ENCODE measurements at places on chromosomes 3 and 15.

DNA sequence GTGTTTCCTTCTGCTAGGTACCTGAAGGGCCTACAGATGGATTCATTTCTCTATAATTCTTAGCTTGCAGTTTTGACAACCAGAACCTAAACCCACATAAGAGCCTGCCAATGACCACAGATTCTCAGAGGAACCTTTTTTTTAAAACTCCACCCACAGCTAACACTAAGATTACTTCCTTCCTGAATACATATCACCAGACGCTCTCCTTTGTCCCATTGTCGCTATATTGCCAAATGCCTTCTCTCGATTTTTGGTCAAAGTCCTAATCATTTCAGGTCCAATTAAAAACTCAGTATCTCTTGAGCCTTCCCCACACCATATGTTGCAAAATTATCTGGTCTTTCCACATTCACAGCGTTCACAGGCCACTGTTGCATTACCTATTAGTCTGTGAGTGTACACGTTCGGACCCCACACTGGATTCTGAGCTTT lies 12.4 kb downstream of the ZNF710 start:
- DNase-seq, result no peak

DNA sequence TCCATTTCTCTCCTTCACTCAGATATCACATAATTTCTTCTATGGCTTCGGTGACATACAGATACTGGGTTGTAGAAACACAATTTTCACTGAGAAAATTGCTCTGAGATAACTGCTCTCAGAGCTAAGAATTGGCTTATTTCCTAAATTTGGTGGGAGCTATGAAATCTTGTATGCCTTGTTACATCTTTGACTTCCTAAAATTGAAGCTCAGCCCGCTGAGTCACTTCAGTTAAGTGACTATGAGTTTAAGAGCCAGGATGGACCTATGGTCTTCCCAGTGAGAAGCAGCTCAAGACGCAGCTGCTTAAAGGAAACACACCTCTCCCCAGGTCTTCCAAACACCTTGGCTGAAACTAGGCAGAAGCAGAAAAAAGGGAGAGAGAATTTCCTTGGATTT lies 56.4 kb downstream of the EFHB start:
- no peak for DNase-seq

DNA sequence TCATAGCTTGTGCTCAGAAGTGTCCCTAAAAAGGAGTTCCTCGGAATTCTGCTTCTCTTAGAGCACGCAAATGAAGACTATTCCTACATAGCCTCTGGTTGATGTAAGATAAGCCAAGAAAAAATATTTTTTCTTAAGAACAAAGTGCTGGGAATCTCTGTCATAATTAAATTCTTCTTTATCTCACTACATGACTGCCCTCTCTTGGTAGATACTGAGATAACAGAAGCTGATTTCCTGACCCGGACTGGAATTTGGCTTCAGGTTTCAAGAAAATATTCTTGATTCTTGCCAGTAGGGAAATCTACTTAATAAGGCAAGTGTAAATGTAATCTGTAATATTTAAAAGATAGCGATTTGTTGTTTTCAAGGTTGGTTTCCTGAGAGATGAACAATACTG lies 31.3 kb upstream of the SETMAR start:
- no peak for DNase-seq

DNA sequence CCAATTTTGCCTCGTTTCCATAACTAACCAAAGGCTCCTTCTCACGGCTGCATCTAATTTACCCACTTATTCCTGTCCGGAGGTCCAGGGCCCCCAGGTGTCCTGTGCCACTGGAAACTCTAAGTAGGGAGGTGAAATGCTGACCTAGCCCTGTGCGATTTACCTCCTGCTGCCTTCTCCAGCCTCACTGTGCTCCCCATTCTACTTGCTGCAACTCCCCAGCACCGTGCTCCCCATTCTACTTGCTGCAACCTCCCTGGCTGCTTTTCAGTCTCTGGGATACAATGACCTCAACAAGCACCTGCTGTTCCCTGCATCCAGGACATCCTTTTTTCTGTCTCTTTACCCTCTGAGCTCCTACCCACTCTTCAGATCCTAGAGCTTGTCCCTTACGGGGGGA lies 254.7 kb upstream of the PROK2 start:
- DNase-seq, result no peak

- DNase-seq, result no peak
Measured at GRCh38 chr3:69737392-69737791, 1.9 kb upstream of the MITF start.

GRCh38 chr3:77052051-77052501 lies 12.2 kb downstream of the ROBO2 start:
- no peak for DNase-seq

DNA sequence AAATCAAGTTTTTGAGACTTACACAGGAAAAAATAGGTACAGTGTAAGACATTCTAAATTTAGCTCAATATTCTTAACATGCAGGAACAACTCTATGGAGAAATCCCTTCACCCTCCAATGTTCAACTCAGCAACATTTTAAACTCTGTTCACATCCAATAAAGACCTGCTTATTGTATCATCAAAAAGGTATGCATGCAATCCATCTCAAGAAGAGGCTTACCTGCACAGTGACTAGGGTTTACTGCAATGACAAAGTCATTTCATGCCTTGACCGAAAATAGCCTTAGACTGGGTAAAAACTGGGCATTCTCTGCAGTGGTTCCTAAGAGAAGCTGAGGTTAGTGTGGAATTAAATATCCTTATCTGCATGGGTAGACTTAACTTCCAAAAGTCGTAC lies 80.5 kb downstream of the MAGI1 start:
- DNase-seq, result no peak

GRCh38 chr3:98657457-98657856 lies 64.0 kb upstream of the CPOX start:
- DNase-seq, result no peak

GRCh38 chr3:58342676-58343075 lies 10.0 kb downstream of the PXK start:
- DNase-seq, result no peak

DNA sequence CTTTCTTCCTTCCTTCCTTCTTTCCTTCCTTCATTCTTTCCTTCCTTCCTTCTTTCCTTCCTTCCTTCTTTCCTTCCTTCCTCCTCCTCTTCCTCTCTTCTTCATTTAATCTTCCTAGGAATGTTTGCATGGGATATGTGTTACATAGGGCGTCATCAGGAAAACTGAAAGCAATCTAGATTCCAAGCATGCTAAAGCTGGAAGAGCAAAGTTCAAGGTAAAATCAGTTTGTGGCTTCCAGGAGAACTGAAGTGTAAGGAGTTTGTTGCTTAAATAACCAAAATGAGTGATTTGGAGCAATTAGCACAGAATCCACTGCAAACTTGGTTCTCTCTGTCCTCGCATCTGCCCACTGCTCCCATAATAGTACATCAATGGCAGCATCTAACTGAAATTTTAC lies 716.2 kb downstream of the GBE1 start:
- no peak for DNase-seq

Measured in stimulated activated CD8-positive, alpha-beta memory T cell treated with anti-CD3 and anti-CD28 coated beads, Interleukin-2, amount 100 ng/mL, for 1 hour (primary cell).